ENCODE measurements at places on chromosomes 2 and 18.
A peak's percentile ranks its signal among the peaks of the same experiment; 100 is the strongest.

GRCh38 chr18:13623348-13623747, 103.0 kb downstream of the FAM210A start:
- no peak for DNase-seq

DNA sequence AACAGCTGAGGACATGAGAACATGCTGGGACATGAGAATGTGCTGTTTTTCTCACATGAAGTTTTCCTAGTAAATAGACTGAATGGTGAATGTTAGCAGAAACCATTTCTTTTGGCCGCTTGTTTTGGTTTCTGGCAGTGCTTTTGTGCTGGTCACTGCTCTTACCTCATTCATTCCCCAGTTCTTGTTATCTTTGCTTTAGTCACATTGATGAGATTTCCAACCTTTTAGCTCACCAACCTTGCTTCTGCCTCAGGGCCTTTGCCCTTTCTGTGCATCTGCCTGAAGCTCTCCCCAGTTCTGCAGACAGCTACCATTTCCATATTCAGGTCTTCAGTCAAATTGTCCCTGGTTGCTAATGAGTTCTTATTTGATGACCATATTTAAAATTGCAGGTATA, 91.6 kb downstream of the PTPRM start:
- no peak for DNase-seq

DNA sequence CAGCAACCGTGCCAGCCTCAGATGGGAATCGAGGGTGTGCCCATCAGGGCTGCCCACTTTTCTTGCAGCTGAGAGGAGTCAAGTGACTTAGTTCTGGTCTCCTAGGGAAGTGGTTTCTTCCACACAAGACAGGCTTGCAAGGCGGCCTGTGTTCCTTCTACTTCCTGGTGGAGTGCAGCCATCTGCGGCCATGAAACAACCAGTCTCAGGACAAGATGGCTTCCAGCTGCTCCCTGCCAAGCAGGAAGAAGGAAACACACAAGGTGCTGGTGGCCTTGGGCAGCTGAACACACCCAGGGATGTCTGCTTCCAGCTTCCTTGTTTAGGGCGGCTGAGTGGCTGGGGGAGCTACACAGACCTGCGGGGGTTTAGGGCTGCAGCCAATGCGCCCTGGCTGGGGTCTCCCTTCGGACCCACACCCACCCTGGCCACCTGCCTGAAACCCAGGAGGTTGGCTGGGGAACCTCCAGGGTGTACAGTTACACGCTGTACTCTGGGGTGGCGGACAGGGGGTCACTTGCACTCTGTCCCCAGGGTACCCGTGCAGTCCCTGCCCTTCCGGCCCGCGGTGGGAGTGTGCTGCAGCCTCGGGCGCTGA, 34.7 kb downstream of the PTPN18 start:
- no peak for DNase-seq

- DNase-seq, result no peak
Observed at GRCh38 chr18:26547646-26548414, 523 bp downstream of the KCTD1 start.

DNA sequence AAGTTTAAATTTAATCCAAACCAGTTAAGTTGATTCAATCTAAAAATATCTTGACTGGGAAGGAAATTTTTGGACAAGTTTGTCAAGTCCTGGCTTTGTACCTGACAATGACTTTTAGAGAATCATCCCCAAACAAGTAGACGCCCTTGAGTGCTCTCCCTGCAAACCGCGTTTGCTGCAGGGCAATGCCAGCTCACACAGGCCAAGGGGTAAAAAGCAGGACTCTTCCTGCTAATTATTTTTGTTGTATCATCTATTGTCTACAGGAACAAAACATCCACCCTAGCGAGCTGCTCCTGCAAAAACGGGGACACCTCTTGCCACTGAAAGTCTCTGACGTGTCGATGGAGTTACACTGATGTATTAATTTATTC, 10.9 kb downstream of the ID2 start:
- no peak for DNase-seq

GRCh38 chr2:20485612-20486388, 38.9 kb downstream of the RHOB start:
- no peak for DNase-seq

GRCh38 chr18:53004798-53005197, 664.8 kb downstream of the DCC start:
- peak; percentile 56 for DNase-seq

DNA sequence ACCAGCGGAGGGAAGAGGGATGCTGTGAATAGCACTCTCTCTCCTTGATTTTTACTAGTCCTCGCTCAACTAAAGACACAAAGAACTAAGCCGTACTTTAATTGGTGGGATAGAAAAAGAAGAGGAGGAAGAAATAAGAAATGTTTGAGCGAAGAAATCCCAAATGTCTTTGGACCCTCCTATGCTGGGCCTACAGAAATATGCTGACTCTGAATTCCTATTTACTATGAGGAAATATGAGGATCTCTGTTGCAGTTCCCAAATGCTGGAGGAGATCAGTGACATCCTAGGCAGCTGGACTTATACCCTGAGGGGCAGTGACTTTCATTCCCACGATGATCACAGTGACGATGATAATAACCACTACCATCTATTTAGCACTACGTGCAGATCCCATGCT, 16.6 kb upstream of the PIEZO2 start:
- no peak for DNase-seq

GRCh38 chr2:191869781-191870180, 22.9 kb upstream of the CAVIN2 start:
- DNase-seq, result peak; percentile 44

DNA sequence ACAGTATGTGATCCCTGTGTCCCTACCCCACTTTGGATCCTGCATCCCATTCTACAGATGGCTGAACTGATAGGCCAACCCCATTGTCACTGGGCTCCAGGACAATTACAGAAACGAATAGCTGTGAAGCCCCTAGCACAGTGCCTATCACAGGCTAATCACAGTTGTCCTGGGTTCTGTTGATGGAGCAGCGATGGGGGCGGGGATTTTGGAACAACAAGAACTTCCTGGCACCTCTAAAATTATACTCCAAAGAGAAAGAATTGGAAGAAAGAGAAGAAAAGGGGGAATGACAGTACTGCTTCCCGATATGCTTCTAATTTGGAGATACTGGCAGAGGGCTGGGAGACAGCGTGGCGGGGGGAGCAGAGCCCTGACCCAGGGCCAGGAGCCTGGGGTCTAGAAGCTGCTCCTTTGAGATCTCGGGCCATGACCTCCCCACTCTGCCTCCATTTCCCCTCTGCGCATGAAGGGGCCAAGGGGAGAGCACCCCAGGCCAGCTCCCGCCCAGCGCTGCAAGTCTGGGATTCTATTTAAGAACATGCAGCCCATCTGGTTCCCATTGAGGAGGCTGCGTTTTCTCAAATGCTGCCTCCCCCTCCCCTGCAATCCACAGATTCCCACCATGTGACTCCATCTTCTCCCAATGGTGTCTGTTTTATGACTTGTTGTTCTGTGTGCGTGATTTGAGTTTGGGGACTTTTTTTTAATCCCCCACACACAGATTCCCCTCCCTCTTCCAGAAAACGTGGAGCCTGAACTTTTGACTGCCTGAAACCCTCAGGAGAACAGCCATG, 202.7 kb downstream of the CYP26B1 start:
- no peak for DNase-seq

DNA sequence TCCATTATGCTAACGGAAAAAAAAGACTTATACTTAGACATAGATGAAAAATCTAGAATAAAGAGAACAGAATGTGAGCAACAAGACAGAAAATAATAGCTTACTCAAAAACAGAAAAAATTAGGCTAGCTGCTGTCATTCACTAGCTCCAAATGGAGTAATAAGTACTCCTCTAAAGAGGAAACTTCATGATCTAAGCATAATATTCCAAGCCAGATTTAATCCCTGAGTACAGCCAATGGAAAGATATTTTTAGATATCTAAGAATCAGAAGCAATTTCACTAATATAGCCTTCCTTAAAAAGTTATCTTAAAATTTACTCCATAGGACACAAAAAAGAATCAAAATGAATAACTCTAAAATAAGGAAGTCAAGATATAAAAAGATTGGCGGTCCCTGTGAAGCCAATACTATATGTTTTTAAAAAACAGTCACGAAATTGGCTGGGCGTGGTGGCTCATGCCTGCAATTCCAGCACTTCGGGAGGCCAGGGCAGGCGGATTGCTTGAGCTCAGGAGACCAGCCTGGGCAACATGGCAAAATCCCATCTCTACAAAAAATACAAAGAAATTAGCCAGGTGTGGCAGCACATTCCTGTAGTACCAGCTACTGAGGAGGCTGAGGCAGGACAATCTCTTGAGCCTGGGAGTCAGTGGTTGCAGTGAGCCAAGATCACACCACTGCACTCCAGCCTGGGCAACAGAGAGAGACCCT, 123.2 kb upstream of the BCL2L11 start:
- DNase-seq, result no peak

DNA sequence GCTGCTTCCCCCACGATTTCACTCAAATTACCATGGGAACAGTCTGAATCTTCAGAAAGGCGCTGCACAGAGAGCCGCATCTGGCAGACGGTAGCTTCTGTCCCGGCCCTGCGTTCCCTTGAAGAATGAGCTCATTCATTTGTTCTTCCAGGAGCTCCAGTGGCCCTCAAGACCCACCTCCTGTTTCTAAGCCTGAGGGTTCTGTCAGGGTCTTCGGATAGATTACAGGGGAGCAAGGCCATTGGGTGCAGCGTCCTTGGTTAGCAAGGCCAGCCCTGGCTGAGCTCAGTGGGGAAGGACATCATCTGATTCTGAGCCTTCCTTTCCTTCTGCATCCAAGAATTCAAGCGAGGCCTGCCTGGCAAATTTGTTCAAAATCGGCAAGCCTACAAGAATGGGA, 111.9 kb downstream of the PDCL3 start:
- DNase-seq, result no peak

DNA sequence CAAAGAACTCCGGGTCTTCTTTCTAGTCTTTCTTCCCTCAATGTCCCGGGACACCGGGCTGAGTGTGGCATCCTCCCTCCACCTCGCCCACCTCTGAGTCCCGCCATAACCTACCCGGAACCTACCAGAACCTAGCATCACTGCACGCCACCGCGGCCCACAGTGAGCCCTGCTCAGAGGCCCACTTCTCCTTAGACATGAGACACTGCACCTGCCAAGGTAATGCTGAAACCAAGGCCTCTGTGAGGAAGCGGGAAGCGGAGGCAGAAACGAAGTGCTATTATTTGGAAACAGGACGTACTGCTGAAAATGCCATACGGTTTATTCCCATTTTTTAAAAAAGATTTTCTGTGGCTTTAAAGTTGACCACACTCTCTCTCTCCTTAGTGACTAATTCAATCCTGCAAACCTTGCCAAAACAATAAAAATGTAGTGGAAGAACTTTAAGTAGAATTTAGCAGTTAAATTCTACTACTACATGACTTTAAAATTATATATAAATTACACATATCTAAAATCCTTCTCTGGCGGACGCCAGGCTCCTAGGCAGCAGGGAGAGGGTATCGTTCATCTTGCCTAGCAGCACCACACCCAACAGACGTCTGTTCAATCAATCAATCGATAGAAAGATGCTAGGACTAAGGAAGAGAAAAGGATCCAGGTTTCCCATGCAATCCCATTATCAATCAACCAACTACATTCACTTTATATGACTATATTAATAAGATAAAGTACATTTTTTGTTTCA, 82.0 kb downstream of the ZNF516 start:
- DNase-seq, result no peak

DNA sequence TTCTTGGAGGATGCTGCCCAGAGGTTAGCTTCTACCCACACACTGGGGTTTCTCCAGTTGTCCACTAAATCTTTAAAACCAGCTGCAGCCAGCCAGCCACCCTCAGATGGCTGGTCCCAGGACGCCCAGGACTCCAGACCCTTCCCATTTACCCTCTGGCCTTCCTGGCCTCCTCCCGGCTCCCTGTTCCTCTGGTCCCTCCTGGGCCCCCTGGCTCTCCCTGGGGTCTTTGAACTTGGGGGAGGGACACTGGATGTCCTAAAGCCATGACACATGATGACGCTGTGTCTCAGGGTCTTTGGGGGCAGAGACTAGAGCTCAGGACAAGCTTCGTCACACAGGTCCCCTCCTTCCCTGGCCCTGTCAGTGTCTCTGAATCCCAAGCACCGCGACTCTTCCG, 201.1 kb upstream of the HDAC4 start:
- DNase-seq, result no peak

DNA sequence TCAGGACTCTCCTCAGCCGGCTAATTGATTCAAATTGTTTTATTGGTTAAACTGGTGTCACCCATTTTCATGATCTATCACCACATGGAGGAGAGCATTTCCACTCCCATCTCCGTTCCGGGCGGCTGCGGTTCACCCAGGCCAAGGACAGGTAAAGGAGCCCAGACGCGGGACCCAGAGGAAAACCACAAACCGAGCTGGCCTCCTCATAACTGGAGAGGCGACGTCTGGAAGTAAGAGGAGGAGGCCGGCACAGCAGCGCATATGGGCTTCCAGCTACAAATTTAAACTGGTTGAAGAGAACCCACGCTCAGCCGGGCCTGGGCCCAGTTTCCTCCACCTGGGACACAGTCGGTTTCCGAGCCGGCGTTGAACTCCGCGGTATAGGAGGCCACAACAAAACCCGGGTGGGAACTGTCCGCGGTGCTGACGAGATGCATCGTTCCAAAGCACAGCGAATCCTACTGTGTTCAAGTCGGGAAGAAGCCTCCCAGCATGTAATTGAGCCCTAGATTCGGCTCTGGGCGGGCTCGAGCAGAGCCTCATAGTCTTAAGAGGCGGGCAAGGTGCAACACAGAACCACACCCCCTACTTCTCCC, 3.0 kb upstream of the SKOR2 start:
- DNase-seq, result no peak

DNA sequence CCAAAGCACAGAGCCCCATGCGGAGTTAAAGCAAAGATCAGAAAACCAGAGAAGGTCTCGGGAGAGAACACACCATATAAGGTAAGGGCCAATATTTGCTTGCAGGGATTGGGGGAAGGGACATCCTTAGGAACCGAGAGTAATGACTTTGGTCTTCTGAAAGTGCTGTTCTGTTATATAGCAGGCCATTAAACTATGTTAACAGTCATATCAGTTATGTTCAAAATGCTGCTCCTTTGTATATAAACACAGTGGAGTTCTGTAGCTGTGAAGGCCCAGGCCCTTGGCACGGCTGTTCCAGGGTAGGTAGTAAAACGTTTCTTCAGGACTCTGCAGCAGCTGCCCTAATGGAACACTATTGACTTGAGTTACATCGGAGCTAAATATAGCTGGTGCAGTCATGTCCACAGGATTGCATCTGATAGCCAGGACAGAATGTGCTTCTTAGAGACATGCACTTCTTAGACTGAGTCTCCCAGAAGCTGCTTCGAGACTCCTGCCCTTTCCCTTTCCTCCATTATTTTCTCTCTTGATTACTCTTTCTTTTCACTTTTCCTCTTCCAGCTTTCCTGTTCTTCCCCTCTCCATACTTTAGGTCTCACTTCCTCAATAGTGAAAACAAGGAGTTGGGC, 122.4 kb downstream of the SETBP1 start:
- peak; percentile 45 for DNase-seq

GRCh38 chr2:66821168-66821567, 386.2 kb downstream of the MEIS1 start:
- DNase-seq, result no peak

All from NCI-H2171 treated with DMSO at 0.1 percent for 48 hours (cell line).